ENCODE measurements at places on chromosomes 6 and 20.

DNA sequence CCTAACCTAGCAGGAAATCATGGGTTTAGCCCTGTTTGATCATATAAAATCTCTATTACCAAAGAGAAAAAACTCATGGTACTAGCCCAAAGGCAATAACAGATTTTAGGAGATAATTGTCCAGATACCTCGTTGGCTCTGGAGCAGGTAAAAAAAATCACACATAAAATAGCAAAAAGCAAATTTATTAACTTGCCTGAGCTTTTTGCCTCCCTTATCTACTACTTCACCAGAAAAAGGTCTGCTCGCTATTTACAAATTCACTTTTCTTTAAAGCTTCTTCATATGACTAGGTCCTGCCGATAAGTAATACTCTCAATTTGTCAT lies 82.4 kb downstream of the GJA10 start:
- peaks cover 28% of the 10 kb centered on the region for H3K4me1 ChIP-seq
- peaks cover 40% of the 10 kb centered on the region for H3K36me3 ChIP-seq
- DNase-seq: no peak
- no peak overlapping the region for H3K4me3 ChIP-seq
- no peaks in the 10 kb centered on the region for H3K27me3 ChIP-seq

- no peak overlapping the region for H3K27ac ChIP-seq
- H3K36me3 ChIP-seq: peaks cover 3% of the 10 kb centered on the region
- H3K27me3 ChIP-seq: peaks cover 10% of the 10 kb centered on the region
- H3K4me1 ChIP-seq: no peaks in the 10 kb centered on the region
- DNase-seq: no peak
- no peak overlapping the region for H3K4me3 ChIP-seq
Measured at GRCh38 chr20:931401-931800, 15.3 kb upstream of the ANGPT4 start.

- peaks cover 30% of the 10 kb centered on the region for H3K27me3 ChIP-seq
- H3K36me3 ChIP-seq: no peaks in the 10 kb centered on the region
- H3K4me1 ChIP-seq: peaks cover 2% of the 10 kb centered on the region
- DNase-seq: no peak
- H3K4me3 ChIP-seq: no peak overlapping the region
Measured at GRCh38 chr6:106794129-106794528, 164.8 kb downstream of the QRSL1 start.

- H3K27ac ChIP-seq: no peak overlapping the region
- H3K36me3 ChIP-seq: no peaks in the 10 kb centered on the region
- peaks cover 1% of the 10 kb centered on the region for H3K27me3 ChIP-seq
- no peak overlapping the region for H3K4me3 ChIP-seq
- peaks cover 9% of the 10 kb centered on the region for H3K4me1 ChIP-seq
- peak; percentile 9 for DNase-seq
Measured at GRCh38 chr6:106381881-106382280, 21.4 kb downstream of the CRYBG1 start.

GRCh38 chr6:33995309-33996119 lies 150.4 kb downstream of the GRM4 start:
- H3K4me3 ChIP-seq: no peak overlapping the region
- peaks cover 11% of the 10 kb centered on the region for H3K27me3 ChIP-seq
- no peak overlapping the region for H3K27ac ChIP-seq
- no peak for DNase-seq
- H3K36me3 ChIP-seq: no peaks in the 10 kb centered on the region

- H3K27me3 ChIP-seq: no peaks in the 10 kb centered on the region
- peak overlapping the region; percentile 91 for H3K27ac ChIP-seq
- H3K36me3 ChIP-seq: peaks cover 57% of the 10 kb centered on the region
- peaks cover 53% of the 10 kb centered on the region for H3K4me1 ChIP-seq
Measured at GRCh38 chr6:130223508-130223907, 757 bp upstream of the SAMD3 start.
